ENCODE measurements at places on chromosomes 1 and 21. TPM values are rescaled to one million over a fixed set of nuclear protein-coding genes. Genes with fewer than 3 reads are reported as not detected.

DNA sequence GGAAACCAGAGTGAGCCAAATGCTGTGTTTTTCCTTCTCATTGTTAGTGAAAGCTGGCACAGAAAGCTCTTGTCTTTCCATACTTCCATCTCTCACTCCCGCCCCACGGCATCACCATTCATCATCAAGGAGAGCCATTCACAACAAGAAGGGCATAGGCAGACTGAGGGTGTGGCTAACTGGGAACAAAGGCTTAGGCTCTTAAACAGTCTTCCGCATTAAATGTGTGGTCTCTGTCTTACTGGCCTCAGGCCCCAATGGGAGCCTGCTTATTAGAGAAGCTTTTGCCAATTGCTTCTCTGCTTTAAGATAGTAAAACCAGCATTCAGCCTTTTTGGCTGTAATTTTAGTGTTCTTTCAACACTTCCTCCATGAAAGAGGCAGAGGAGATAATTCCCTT lies 51.4 kb downstream of the TNFSF18 start:
- DNase-seq: no peak

GRCh38 chr1:209395169-209395568 lies 188.3 kb upstream of the CAMK1G start:
- DNase-seq: no peak

DNA sequence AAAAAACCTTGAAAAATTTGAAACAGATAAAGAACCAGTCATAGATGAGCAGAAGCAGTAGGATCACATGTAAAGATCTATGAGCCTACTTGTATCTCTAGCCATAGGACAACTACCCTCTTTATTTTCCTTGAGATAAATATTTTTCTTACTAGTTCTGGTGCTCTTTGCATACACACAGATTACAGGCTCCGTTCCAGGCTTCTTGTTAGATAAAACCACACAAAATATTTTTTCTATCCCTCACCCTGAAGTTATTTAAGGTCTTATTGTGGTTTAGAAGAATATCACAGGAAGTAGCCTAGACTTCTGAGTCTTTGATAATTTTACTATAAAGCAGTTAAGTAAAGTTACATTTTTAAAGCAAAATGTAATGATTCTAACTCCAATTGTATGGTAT lies 512.2 kb downstream of the NEGR1 start:
- no peak for DNase-seq

DNA sequence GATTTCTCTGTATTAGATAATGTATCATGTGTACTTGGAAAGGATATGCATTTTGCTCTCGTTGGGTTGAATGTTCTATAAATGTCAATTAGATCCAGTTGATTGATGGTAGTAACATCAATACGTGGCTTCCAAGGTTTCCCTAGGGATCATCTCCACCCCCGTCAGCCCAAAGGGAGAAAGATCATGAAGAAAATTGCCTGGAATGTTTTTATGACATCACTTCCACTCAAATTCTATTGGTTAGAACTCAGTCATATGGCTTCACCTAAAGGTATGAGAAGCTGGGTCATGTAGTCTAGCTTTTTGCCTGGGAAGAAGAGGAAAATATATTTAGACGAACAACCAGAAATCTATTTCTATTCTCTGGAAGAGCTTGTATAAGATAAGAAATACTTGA lies at the start of gene C1orf185:
TSS of gene C1orf185 (plus strand) at position 253 of the 400 bp plus-strand sequence. CDS start at position 259, 6 bp downstream.
- peak; percentile 43 for DNase-seq

DNA sequence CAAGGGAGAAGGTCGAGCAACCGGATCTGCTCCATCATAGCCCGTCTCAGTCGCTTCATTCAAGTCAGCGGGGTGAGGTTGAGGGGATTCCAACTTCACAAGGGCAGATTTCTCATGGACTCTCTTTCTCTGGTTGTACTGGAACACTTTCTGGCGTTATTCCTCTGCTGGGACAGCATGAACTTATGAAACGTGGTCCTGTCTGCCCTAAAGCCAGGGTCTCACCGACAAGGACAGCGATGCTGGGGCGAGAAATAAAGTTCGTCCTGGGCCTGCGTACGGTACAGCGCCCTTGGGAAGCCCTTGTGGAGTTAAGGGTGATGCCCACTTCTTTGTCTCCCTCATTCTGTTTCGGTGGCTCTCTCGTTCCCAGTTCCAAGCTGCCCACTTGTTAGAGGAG lies 1.3 kb upstream of the FLVCR1 start:
- no peak for DNase-seq

Gene MIER1
- 30.7 TPM for total RNA-seq

GRCh38 chr1:220219865-220220698 lies 52.2 kb downstream of the RAB3GAP2 start:
- DNase-seq: no peak

- DNase-seq: no peak
Measured at GRCh38 chr1:54882519-54882918, 4.5 kb downstream of the DHCR24 start.

GRCh38 chr1:68178821-68179490 lies 53.4 kb downstream of the WLS start:
- DNase-seq: no peak

Gene USH2A
- not detected for total RNA-seq

Gene LMX1A
- total RNA-seq: not detected

Gene MROH9
- total RNA-seq: not detected

Gene PLA2G2C
- total RNA-seq: not detected

DNA sequence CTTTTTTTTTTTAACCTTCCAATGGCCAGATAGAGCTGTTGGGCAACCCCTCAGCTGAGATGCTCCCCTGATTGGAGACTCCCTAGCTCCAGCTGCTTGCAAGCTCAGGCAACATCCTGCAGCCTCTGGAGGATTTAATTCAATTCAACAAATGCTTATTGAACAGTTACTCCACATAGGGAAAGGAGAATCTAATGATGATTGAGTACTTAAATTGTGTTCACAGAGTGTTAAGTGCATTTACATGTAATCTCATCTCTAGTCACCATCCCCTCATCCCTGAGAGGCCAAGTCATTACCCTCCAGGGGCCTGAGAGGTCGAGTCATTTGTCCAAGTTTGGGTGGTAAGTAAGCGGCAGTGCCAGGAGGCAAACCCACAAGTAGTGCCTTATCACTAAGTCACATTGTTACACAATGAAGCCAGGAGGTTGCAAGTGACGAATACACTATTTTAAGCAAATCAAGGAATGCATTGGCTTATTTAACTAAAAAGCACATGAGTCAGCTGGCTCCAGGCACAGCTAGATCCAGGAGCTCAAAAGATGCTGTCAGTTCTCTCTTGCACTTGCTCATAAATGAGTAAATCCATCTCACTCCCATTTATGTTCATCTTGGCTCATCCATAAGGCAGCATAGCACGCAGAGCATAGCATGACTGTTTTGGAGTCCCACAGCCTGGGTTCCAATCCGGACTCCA lies 64.3 kb downstream of the OPTC start:
- DNase-seq: no peak

GRCh38 chr1:171110621-171111326 lies 20.1 kb downstream of the FMO3 start:
- peak; percentile 16 for DNase-seq

Gene S100A16
- total RNA-seq: 0.43 TPM

DNA sequence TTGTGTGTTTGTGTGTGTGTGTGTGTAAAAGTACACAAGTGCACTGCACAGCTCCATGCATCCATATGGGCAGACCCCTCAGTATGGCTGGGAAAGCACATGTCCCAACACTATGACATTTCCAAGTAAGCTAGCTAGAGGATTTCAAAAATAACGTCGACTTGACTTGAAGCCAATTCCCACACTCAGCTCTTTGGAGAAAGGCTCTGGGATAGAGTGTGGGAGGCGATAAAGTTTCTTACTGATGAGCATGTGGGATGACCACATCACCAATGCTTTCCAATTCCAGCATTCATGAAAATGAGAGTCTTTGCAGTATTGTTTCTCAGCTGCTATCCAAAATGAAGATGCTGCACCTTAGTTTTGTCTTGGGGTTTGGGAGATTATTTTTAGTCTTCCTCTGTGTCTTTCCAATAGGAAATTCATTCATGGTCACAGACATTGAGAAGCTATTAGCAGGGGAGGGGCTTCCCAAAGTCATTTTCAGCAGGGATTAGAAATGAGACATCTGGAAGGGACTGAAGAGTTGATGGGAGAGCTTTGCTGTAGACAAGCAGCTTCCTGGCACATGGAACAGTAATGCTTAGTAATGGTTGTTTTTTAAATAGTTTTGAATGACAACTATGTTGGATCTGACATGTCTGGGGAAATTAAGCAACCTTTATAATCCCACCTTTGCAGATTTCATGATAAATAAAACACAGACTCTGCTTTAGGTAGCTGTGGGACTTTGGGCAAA lies 143.5 kb downstream of the ASTN1 start:
- no peak for DNase-seq

Gene PIGR
- not detected for total RNA-seq

DNA sequence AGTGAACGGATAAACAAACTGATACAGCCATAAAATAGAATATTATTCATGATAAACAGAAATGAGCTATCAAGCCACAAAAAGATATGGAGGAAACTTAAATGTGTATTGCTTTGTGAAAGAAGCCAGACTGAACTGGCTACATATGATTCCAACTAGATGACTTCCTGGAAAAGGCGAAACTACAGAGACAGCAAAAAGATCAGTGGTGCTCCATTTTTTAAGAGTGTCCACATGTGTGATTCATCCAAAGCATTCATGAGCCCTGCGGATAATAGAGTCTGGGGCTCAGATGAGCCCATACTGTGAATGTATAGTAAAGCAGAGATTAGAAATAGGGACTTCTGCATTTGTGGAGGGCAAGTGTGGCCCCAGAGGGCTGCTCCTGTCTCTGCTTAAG lies 7.8 kb upstream of the TMEM222 start:
- DNase-seq: no peak

Gene LDLRAD1
- not detected for total RNA-seq

- no peak for DNase-seq
Measured at GRCh38 chr1:171869097-171869496, 27.8 kb downstream of the DNM3 start.

Gene TCHH
- 0.24 TPM for total RNA-seq

- DNase-seq: no peak
Measured at GRCh38 chr1:48718705-48719104, 58.0 kb downstream of the BEND5 start.

- peak; percentile 23 for DNase-seq
Measured at GRCh38 chr1:201116091-201116490, 3.9 kb upstream of the CACNA1S start.

- no peak for DNase-seq
Measured at GRCh38 chr1:244242446-244242845, 191.4 kb downstream of the ZBTB18 start.

Gene CLDN17
- not detected for total RNA-seq

Gene BCAN
- total RNA-seq: not detected

GRCh38 chr1:101316256-101316655 lies 79.4 kb downstream of the S1PR1 start:
- DNase-seq: no peak

Gene OLIG2
- total RNA-seq: not detected

Gene IVL
- not detected for total RNA-seq

GRCh38 chr1:70038025-70038424 lies 167.4 kb downstream of the LRRC40 start:
- DNase-seq: no peak

Gene F13B
- total RNA-seq: not detected

DNA sequence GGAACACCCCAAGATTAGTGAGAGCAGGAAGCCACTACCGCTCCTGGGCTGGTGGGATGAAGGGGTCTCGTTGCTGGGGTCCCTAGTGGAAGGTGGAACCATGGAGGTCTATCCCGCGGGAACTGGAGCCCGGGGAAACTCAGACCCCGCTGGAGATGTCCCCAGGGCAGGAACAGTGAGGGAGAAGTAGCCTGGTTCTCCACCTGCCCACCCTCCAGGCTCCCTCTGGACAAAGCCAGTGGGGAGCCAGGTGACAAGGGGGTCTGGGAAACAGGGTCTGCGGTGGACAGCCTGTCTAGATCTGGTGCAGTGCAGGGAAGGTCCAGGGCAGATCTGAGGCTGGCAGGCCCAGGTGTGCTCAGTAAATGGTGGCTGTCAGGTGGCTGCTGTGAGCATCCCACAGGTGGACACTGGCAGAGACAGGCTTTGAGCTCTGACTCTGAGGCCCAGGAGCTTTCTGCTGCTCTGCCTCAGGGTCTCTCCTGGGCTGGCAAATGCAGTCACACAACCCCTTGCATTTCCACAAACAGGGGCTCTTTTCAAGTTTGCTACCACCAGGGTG lies 88.0 kb upstream of the TLR5 start:
- no peak for DNase-seq

- no peak for DNase-seq
Measured at GRCh38 chr1:168335500-168335899, 54.8 kb downstream of the TBX19 start.

DNA sequence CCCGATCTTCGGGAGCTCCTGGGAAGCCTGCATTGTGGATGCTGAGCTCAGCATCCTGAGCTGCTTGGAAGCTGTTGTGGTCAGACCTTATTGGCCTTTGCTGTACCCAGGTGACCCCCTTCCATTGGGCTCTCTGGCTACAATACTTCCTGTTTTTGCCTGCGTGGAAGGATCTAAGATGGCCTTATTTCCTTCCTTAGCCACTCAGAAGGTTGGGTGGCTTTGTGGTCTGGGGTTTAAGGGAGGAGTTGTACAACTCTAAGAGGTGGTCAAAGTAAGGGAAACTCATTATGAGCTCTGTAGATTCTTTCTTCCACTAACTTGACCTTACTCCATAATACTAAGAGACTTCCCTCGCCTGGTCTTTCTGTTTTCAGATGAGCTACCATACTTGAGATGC lies 17.7 kb downstream of the PFKFB2 start:
- DNase-seq: no peak

GRCh38 chr1:6960860-6961259 lies 175.6 kb downstream of the CAMTA1 start:
- DNase-seq: no peak

DNA sequence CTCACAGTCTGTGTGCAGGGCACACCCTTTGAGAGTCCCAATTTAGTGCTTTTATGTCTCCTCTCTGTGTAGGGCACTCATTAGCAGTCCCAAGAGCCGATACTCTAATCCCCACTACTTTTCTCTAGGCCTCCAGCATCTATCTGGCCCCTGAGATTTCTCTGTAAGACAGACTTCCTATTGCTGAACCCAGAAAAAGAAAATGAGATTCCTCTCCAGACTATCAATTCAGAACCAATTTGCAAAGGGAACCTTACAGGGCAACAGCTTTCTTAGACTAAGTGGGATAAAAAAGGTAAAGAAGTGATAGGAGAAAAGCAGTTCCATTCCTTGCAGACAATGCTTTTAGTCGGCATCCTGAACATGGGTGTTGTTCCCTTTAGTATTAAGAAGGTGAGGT lies 172.2 kb downstream of the EDEM3 start:
- no peak for DNase-seq

Gene NTNG1
- total RNA-seq: 93.8 TPM

DNA sequence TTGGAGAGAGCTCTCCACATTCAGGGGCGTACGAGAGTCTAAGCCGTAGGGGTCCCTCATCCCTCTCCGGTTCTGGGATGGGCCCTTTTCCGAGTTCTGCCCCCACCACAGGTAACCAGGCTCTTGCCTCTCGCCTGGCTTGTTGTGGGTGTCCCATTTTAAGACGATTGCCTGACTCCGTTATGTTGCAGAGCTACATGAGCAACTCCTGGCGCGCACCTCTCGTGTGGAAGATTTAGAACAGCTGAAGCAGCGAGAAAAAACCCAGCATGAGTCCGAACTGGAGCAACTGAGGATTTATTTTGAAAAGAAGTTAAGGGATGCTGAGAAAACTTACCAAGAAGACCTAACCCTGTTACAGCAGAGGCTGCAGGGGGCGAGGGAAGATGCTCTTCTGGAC lies 29.0 kb downstream of the PCNT start:
- no peak for DNase-seq

Gene PIK3R3
- 30.2 TPM for total RNA-seq

Gene TCHHL1
- total RNA-seq: not detected

- DNase-seq: no peak
Measured at GRCh38 chr1:46369542-46370213, 24.4 kb upstream of the FAAH start.

Gene B3GALT5
- total RNA-seq: 0.32 TPM
